ENCODE measurements at places on chromosomes 1 and 21.

GRCh38 chr1:199297887-199298286 lies 659.0 kb downstream of the PTPRC start:
- DNase-seq: no peak

DNA sequence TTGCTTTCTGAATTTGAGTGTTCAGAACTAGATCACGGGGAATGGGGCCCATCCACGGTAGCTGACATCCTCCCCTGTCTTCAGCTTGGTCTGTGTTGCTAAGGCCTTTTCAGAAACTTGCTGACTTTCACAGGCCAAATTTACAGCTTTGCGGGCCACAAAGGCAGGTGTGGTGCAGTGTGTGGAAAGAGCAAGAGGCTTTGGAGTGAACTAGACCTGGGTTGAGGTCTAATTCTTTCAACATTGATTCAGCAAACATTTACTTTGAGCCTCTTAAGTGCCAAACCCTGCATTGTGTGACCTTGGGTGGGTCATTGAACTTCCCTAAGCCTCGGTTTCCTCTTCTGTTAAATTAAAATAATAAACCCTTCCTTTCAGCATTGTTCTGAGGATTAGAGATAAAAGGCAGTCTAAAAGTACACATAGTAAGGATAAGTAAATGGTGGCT lies 24.3 kb downstream of the STPG1 start:
- DNase-seq: no peak

DNA sequence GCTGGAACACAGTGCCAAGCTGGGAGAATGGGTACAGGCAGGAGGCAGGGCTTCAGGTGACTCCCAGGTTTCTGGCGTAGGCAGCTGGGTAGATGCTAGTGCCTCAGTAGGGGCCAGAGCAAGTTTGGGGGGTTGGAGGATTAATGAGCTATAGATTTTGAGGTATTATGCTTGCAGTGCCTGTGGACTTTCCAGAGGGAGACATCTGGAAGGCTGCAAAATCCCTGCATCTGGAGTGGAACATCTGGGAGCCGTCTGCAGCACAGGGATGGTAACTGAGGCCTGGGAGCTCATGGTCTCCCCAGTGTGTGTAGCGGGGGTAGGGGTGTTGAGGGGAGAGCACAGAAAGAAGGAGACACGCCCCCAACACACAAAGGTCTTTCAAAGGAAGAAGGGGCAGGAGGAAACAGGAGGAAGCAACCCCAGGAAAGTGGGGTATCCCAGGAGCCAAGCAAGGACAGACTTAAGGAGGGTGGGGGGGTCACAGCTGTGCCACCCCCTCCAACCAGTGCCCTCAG lies 2.2 kb upstream of the PDZK1IP1 start:
- peak; percentile 31 for DNase-seq

GRCh38 chr1:170807432-170807831 lies 127.9 kb upstream of the MROH9 start:
- no peak for DNase-seq

- DNase-seq: peak; percentile 5
Observed at GRCh38 chr1:21758614-21759013, 24.3 kb downstream of the USP48 start.

DNA sequence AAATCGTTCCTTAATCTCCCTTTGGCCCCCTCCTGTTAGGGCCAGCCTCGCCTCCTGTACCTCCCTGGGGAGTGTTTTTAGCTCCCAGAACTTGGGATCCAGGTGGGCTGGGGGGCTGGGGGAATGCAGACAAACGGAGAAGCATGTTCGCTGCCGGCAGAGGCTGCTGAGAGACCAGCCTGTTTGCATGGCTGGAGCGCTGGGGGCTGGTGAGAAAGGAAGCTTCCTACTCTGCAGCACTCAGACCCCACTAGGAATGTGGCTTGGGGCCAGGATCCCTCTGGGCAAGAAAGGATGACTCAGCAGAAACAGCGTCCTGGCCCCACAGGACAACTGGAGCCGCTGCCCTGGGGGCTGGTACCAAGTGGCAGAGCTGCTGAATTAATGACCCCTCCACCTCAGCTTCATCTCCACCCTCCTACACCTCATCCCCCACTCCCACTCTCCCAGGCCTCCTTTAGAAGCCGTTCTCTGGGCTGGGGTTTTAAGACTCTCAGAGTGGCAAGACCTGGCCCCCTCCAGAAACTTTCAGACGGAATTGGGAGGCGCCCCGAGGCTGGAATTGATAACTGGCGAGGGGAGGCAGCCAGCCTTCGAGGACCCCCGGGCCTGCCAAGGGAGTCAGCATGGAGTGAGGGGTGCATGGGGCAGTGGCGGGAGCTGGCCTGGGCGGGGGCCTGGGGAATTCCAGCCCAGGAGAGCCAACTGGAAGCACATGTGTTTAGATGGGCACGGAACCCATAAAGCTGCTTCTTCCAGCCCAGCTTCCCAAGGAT lies 28.5 kb upstream of the EPS8L3 start:
- DNase-seq: peak; percentile 92

- no peak for DNase-seq
Observed at GRCh38 chr1:154316704-154317103, 4.2 kb upstream of the AQP10 start.

GRCh38 chr1:159201642-159202041 lies 3.0 kb upstream of the ACKR1 start:
- no peak for DNase-seq
